ENCODE measurements at places on chromosomes 7 and 10.

GRCh38 chr7:155991470-155991869 lies 179.2 kb upstream of the SHH start:
- DNase-seq: no peak

DNA sequence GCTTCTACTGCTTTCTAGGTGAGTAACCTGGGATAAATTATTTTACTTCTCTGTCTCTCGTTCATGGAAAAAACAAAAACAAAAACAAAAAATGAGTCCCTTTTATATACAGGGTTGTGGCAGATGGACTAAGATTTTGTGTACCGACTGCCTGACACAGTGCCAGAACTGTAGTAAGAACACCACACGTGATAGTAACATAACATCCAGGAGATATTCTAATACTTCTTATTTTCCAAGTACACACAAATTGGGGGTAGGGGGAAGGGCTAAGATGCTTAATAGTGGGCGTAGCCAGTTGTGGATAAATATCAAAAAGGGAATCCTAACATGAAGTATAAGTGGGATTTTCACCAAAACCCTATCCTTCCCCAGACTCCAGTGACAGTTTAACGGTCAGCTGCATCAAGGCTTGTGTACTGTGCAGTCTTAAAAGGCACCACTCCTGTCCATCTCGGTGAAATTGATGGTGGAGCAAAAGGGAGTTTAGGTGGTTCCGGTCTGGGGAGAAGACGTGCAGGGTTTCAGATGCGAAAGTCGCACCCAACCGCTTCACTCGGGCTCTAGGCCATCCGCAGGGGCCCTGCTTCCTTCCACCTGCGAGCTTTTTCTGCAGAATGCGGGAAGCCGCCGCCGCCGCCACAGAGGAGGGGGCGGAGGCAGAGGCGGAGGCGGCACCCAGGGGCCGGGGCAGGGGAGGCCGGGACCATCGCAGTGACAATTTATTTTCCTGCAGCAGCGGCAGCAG lies at the start of gene STAMBPL1:
Gene STAMBPL1 (plus strand): TSS at position 712 of the 748 bp plus-strand sequence. CDS start 21,464 bp downstream, outside the sequence.
- DNase-seq: no peak

DNA sequence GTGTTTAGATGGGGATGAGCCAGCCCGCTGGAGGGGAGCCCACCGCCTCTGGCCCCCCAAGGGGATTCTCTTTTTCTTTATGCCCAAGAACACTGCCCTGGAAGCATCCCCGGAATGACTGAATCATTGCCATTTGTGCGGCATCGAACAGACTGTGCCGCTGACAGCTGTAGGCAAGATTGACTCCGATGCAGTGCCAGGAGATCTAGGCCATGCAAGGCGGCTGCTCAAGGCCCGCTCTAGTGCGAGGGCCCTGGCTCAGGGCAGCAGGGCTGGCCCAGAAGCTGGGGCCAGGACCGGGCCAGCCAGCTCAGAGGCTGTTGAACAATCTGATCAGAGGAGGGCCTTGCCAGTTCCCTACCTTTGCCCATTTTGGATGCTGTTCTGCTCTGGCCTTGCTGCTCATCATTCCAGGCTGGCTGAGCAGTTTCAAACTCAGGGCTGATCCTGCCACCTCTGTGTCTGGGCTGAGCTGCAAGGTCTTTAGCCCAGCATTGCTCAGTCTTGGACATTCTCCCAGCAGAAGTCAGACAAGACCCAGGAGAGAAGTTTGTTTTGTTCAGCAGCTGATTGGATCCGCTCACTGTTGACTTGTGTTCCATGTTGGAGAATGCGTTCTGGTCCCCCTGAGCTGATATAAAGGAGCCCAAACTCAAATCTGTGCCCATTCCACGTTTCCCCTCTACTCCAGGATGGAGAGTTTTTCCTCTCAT lies 485.3 kb upstream of the GALNT17 start:
- no peak for DNase-seq

GRCh38 chr10:65415318-65415717 lies 1510.5 kb upstream of the LRRTM3 start:
- DNase-seq: no peak

Measured in hematopoietic multipotent progenitor cell (in vitro differentiated cells).